Fibroblast of skin of right biceps (primary cell): ENCODE measurements at places on chromosomes 1 and 21.

- no peak for DNase-seq
Observed at GRCh38 chr1:207883660-207884250, 27.2 kb downstream of the CD34 start.

DNA sequence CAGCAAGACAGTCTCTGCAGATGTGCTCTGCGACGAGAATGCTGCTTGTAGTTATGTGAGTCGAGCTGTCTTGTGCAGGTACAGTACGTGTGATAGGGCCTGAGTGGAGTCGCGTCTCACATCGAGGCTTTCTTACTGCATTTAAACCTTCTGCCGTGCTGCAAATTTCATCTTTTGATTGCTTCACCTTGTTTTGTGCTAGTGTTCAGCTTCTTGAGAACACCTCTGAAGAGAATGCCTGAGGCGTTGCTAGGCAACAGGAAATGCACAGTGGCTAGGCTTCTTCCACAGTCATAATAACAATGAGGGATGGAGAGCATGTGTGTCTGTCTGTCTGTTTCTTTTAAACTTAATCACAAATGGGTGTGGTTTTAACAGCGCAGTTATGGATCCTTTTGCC, 52.9 kb downstream of the MRPS6 start:
- DNase-seq: peak; percentile 58

GRCh38 chr1:40649592-40649930, 15.9 kb downstream of the RIMS3 start:
- DNase-seq: no peak

DNA sequence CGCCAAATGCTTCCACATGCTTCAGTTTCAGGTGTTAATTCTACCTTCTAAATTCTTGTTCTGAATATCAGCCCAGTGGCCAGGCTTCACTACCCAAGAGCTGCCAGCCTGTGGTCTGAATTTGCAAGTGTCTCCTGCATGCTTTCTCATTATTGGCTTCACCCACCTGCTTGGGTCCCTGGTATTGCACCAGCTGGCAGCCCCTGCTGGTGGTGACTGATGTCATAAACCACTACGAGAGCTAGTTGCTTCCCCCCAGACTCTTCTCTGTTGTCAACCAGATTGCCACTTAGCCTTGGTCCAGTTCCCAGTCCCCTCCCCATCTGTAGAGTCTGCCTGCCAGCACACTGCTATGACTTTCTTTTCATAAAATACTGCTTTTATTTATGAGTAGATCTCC, 197.7 kb upstream of the DUSP10 start:
- no peak for DNase-seq

DNA sequence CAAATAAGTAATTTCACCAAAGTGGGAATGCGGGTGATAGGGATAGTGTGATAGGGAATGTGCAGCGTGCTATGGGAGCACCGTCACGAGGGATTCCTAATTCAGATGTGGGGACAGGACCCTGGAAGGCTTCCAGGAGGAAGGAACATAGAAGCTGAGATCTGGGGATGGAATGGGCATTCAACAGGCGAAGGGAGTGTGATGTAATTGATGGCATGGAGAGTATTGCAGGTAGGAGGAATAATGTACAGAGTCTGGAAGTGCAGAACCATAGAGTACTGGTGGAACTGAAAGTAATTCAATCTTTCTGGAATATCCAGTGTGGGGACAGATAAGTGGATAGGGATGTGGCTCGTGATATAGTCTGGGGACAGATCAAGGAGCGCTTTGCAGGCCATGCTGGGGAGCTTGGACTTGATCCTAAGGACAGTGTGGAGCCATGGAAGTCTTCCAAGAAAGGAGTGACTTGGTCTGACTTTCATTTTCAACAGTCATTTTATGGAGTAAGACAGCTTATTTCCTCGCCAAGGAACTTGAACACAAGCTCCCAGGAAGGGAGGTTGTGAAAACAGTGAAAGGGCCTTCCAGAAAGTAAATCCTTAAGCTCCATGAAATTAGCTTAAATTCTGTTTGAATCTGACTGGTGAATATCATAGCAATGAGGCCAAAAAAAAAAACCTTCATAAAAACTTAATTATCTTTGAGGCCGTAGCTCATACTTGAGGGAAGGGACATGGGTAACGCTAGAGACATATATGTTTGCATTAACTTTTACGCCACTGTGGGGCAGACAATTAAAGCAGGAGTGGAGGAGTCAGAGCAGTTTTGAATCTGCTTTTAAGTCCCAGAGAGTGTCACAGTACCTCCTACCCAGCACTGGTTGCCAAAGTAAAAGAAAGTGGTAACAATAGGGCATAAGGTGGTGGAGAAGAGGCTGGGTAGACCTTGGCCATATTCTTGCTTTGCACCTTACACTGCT, 55.8 kb downstream of the ROR1 start:
- DNase-seq: peak; percentile 35

DNA sequence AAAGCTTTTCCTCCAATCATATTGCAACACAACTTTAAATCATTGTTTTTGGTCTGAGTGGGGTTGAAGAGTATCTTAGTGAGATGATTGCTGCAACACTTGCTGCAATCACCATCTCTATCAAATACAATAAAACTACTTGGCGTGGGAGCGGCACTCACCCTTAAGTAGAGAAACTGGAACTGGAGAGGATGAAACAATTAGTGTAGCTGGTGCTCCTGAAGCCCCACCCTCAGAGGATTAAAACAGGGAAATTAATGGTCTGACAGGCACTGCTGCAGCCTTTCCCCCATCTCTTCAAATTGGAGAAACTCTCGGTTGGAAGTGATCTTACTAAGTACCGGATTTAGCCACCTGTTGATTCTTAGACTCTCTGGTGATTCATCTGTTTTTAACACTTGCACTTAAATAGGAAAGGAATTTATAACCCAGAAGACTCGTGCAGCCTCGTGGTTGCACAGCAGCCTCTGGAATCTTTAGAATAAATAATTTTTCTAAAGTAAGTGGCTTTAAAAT, 80.5 kb upstream of the KIF26B start:
- DNase-seq: peak; percentile 34

DNA sequence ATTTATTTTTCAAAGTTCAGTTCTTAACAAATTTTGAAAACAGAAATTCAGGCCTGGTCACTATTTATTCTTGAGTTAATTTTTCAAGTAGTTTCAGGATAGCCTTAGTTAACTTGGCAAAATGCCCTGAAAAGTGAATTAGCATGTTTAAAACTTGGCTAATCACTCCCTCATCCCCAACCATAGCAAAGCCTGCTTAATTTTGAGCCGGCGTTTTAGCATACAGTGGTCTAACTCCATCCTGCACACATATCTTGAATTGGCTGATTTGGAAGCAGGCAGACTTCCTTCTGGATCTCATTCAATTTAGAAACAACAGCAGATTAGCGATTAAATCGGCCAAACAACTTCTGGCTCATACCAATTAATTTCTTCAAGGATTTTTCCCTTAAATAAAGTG, 439.2 kb downstream of the PTBP2 start:
- peak; percentile 2 for DNase-seq

- no peak for DNase-seq
Observed at GRCh38 chr1:103859721-103860120, 110.0 kb downstream of the AMY1C start.
